ENCODE measurements at places on chromosomes 3 and 15.
A peak's percentile ranks its signal among the peaks of the same experiment; 100 is the strongest.

DNA sequence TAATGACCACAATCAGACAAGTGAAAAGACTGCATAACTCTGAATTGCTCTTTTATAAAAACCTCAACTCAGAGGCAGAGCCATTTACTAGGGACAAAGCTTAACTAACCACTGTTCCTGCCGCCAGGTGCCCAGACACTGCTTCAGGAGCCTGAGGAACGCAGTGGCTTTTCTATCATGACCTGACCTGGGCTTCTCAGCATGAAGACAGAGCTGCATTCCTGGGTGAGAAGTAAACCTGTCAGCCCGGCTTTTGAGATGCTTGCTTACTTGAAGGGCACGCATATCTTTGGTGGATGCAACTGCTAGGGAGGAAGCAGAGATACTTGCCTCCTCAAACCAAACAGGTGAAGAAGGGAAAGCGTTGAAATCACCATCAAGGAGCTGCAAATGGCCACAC lies 7.9 kb downstream of the LRRC31 start:
- peaks cover 21% of the 10 kb centered on the region for H3K4me1 ChIP-seq
- H3K36me3 ChIP-seq = no peaks in the 10 kb centered on the region
- DNase-seq = no peak
- H3K27ac ChIP-seq = no peak overlapping the region
- H3K4me3 ChIP-seq = no peak overlapping the region
- peaks cover 26% of the 10 kb centered on the region for H3K27me3 ChIP-seq

DNA sequence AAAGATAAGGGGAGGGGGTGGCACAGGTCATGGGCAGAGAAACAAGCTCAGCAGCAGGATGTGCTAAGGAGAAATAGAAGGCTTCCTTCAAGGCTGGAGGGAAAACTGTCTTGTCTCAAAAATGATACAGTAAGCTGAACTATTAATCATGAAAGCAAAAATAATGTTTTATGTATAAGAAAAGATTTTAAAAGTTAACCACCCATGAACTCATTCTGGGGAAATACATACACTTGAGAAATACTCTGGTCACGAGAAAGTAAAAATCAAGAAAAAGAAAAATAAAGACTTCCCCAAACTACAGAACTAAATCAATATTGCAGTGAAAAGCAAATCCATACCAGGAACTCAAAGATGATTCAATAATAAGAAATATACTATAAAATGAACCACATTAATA lies 80.7 kb downstream of the KLF13 start:
- H3K4me1 ChIP-seq = peaks cover 22% of the 10 kb centered on the region
- DNase-seq = no peak
- H3K27me3 ChIP-seq = peaks cover 11% of the 10 kb centered on the region
- no peak overlapping the region for H3K27ac ChIP-seq
- peaks cover 23% of the 10 kb centered on the region for H3K36me3 ChIP-seq

- H3K27me3 ChIP-seq = peaks cover 32% of the 10 kb centered on the region
- H3K4me1 ChIP-seq = no peaks in the 10 kb centered on the region
- DNase-seq = no peak
- H3K27ac ChIP-seq = no peak overlapping the region
- H3K36me3 ChIP-seq = no peaks in the 10 kb centered on the region
- H3K4me3 ChIP-seq = no peak overlapping the region
Measured at GRCh38 chr15:73767806-73768501, 14.8 kb upstream of the INSYN1 start.

DNA sequence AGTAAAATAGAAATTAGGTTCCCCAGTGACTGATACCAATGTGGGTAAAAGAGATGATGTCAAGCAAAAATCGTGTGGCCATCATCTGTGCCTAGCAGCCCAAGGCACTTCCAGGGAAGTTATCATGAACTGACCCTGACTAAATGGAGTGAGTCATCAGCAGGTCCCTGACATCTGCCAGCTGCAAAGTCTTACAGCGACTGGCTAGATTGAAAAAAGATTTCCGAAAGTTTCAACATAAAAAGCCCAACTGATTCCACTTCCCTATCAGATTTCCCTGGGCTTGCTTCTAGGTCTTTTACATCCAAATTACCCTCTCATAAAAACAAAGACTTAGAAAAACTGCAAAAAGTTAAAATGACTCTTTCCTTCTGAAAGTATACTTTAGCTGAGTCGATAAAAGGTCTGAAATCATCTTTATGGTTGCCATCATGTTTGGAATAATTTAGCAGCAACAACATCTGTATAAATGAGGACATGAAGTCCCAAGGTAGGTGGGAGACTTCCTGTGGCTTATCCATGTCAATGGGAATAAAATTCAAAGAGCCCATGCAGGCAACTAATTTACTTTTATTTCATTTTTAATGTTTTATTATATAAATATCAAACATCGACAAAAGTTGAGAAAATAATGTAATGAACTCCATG lies 342.8 kb downstream of the ERC2 start:
- H3K4me1 ChIP-seq = no peaks in the 10 kb centered on the region
- H3K27me3 ChIP-seq = peaks cover 1% of the 10 kb centered on the region
- DNase-seq = no peak
- no peaks in the 10 kb centered on the region for H3K36me3 ChIP-seq
- H3K27ac ChIP-seq = no peak overlapping the region

DNA sequence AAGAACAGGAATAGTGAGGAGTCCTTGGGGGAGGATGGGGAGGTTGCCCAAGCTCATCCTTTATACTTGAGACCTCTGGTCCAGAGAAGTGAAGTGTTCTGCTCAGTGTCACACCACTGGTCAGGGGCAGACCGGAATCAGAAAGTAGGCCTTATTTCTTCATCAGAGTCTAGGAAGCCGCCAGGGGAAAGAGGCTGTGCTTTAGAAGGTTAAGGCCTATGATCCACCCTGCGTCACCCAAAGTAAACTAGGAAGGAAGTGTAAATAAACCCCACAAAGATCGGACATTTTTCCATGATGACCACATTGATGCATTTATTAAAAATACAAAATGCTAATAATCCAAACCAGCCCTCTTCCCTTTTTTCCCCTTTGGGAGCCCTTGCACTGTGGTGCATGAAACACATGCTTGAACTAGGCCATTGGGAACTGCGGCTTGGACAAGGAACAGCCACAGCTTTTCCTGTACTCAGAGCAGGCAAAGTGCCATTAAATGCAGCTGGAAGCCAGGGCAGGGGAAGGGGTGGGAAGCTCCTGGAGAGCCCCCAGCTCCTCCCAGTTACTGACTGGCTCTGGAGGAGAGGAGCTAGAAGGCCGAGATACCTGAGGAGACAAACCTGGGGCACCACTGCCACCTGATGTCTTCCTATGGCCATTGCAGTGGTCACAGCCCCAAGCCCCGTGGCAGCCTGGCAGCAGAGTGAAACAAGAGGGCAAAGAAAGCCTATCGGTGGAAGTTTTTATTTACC lies 37.0 kb downstream of the CDC25A start:
- no peaks in the 10 kb centered on the region for H3K27me3 ChIP-seq
- H3K4me3 ChIP-seq = no peak overlapping the region
- no peaks in the 10 kb centered on the region for H3K4me1 ChIP-seq
- H3K27ac ChIP-seq = no peak overlapping the region
- no peaks in the 10 kb centered on the region for H3K36me3 ChIP-seq
- peak; percentile 72 for DNase-seq

- H3K36me3 ChIP-seq = no peaks in the 10 kb centered on the region
- no peak for DNase-seq
- H3K4me1 ChIP-seq = peaks cover 7% of the 10 kb centered on the region
- peaks cover 74% of the 10 kb centered on the region for H3K27me3 ChIP-seq
Measured at GRCh38 chr3:11159421-11159904, 5.2 kb downstream of the HRH1 start.

DNA sequence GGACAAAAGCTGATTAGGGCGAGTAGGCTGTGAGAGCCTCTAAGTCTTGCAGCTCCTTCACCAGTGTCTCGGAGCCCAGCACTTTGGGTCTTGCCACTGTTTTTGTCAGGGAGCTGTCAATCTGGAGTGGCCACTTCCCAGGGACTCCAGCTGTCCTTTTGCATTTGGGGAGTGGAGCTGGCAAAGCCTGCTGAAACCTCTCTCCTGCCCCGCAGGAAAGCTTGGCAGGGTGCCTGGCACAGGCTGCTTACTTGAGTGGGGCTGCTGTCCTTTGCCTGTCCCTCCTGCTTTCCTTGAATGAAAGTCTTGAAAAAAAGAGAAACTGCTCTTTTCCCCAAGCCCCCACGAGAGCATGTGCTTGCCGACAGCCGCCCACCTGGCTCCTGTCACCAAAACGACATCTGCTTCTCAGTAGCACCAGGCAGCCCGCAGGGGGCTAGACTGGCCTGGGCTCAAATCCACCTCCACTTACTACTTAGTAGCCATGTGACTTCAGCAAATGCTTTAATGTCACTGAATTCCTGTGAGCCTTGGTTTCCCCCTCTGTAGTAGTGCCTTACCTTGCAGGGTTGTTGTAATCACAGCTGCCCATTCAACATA lies 13.7 kb downstream of the USP13 start:
- H3K4me1 ChIP-seq = peaks cover 3% of the 10 kb centered on the region
- H3K36me3 ChIP-seq = no peaks in the 10 kb centered on the region
- DNase-seq = no peak

- H3K27me3 ChIP-seq = no peaks in the 10 kb centered on the region
- no peak for DNase-seq
- no peak overlapping the region for H3K4me3 ChIP-seq
- H3K27ac ChIP-seq = no peak overlapping the region
Measured at GRCh38 chr3:76051145-76051544, 265.8 kb upstream of the ZNF717 start.
